Renal cortex interstitium (tissue), 15 donors: ENCODE measurements at places on chromosomes 5 and 9. TPM values are rescaled to one million over a fixed set of nuclear protein-coding genes. Genes with fewer than 3 reads are reported as not detected.

HRH2 gene
- polyA plus RNA-seq = 2.6 TPM

DNA sequence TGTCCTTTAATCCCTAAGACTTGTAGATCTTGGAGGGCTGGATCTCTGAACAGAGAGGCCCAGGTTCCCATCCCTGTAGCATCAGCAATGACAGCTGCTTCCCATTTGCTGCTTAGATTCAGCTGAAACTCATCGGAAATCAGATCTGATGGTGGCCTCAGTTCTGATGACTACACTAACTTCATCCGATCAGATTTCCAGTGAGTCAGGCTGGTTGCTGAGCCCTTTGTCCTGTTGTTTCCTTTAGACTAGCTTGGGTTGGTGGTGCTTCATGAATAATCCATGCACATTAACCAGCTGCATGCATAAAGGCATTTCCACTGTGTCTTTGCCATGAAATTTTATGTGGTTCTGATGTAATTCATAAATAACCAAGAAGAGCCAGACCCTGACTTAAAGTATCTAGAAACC lies 195.2 kb upstream of the TUT7 start:
- DNase-seq = no peak

DNA sequence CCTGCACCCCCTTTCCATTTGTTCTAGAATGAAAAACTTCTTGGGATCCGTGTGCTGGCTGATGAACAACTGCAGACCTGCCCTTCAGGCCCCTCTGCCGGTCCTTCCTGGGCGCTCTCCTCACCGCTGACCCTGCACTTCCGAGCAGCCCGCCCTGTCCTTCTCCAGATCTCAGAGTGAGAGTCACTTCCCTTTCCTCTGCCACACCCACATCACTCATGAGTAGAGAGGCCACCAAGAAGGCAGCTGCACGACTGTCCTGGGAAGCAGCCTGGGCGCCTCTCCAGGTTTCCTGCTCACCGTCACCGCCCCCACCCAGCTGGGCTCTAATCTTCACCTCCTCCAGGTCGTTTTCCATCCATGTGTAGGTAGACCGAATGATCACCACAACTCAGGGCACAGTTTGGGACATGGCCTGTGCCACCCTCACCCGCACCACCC lies 35.0 kb upstream of the NSMF start:
- no peak for DNase-seq

DNA sequence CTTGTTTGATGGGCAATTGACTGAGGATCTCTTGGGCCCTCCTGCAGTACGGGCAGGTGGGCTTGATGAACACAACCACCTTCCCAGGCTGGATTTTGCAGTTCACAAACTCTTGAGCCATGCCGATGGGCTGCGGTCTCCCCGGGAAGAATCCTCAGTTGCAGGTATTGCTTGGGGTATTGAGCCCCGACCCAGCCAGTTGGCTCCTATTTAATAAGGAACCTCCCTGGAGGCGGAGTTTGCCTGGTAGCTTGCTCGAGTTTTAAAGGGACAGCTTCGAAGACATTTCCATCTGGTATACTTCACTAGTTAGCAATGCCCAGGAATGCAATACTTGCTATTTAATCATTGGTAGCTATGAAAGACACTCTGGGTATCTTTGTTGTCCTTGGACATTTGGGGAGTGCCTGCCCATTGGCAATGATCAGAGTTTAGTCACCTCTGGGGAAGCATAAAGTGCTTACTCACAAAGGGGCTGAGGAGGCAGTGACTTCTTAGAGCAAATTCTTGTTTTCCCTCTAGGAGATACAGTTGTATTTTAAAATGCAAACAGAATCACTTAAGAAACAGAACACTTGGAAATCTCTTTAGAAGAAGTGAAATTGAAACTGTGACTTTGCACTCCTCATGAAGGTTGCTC lies at the start of gene GLRX:
GLRX (minus strand) TSS at position 185 of the 640 bp plus-strand sequence; CDS start at position 121, 64 bp downstream.
- DNase-seq = no peak

GRCh38 chr9:124419832-124420489 lies 4.7 kb upstream of the PSMB7 start:
- DNase-seq = no peak

DNA sequence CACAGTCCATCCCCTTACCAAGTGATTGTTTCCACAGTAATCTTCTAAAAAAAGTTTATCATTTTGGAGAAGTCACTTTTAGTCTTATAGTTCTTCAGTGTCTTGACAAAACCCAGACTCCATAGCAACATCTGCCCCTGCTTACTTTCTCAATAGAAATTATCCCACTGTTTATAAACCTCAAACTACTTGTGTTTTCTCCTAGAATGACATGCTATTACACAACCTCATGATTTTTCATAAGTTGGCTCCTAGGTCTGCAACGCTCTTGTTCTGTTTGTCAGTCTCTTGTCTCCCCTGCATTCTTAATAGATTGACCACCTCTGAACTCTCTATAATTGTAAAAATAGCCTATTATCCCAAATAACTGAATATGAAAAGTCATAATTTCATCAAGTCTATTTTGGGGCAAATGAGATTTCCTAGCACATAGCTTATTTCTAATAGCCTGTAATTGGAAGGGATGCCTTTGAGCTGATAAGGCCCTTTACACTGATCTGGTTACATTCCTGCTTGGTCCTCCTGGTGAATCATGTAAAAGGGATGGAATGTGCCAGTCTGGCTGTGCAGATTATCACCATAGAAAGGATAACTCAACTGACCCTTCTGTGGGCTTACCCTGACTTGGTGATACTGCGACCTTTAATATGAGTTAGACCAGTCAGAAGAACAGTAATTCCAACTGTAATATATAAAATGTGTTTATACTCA lies 69.6 kb downstream of the CHSY3 start:
- no peak for DNase-seq

DNA sequence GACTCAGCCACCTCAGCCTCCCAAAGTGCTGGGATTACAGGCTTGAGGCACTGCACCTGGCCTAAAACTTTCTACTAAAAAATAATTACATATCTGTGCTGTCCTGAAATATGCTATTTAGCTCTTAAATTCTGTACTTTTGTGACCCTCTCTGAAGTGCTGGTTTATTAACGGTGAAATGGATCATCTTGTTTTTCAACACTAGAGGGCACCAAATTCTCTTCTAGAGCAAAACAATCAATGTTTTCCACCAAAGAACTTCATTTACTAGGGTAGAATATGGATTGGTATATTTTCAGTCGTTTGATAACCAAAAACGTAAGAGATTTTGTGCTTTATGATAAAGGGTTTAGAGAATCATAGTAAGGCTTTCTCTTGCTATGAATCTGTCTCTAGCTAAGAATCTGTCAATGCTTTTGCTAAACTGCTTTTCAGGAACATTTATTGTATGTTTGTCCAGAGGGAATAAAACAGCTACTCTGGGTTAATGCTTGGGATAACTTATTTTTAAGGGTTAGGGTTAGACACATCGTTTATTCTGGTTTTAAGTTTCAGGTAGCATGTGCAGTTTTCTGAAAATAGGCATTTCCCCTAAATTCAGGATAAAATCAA lies 63.6 kb downstream of the RNF180 start:
- DNase-seq = peak; percentile 11

DNA sequence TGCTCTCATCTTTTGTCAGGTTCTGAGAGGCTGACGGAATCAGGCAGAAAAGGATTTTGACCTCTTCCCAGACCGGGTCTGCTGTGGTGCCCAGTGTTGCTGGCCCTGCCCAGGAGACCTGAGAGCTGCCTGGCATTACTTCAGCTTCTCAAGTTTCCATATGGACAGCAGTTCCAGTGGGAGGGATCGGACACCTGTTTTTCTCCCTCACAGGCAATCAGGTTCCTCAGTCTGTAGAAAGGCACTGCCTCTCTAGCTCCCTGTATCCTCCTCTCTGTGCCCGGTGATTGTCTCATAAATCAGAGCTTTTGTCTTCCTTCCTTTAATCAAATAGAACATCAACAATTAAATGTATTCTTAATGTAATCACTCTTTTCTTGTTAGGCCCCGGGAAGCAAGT lies 198.7 kb downstream of the SEMA6A start:
- no peak for DNase-seq

PLPP7 gene
- polyA plus RNA-seq = 2.6 TPM

AIF1L gene
- polyA plus RNA-seq = 395 TPM

DNA sequence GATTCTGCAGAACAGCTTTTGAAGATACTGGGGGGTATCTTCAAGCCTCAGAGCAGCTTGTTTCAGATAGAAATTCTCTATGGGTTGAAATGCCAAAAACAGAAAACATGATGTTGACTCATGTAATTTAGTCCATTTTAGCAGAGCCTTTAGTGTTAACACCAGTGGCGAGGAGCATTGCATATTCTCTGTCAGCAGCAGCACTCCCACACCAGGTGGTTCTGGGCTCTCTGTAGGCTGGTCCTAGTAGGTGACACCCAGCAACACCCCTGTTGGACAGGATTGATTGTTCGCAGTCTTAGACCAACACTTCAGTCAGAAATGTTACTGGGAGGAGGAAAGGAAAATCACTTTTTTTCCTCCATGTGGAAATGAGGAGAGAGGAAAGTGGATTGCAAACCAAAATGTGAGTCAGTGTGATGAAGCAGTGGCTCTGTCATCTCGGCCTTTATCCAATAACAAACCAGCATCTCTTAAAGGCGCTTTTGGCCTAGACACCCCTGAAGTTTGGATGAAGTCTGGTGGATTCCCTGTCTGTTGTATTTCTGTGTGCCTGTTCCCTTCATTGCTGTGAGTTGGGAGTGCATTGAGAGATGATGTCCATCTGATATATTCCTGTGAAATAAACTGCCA lies 16.8 kb downstream of the SLC46A2 start:
- no peak for DNase-seq

SHB gene
- polyA plus RNA-seq = 17.2 TPM

TERT gene
- 0.36 TPM for polyA plus RNA-seq

DNA sequence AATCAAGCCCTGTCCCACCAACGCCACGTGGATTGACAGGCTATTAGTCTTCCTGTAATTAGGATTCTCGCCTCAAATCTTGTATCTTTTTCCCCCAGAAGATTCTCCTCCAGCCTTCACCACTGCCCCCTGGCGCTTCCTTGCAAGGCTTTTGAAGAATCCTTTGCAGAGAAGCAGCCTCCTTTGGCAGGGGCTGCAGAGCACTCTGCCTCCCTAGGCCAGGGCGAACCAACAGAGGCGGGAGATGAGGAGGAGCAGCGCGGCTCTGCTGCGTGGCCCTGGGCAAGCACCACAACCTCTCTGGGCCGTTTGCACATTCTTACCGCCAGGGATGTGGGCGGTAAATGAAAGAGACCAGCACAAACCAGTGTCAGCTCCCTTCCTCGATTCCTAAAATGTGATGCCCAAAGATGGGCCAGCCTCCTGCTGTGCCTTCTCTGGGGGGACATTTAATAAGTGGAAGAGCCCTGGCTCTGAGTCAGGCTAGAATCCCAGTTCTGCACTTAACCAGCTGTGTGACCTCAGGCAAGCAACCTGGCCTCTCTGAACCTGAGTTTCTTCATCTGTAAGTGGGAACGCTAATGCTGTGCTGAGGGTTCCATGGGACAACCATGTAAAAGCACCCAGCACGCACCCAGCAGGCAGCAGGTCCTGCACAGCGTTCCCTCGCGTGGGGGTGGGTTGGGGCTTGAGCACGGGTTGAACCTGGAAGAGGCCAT lies 128.6 kb downstream of the KCNIP1 start:
- no peak for DNase-seq

SPATA31E1 gene
- polyA plus RNA-seq = not detected

TAF11L4 gene
- polyA plus RNA-seq = not detected

DNA sequence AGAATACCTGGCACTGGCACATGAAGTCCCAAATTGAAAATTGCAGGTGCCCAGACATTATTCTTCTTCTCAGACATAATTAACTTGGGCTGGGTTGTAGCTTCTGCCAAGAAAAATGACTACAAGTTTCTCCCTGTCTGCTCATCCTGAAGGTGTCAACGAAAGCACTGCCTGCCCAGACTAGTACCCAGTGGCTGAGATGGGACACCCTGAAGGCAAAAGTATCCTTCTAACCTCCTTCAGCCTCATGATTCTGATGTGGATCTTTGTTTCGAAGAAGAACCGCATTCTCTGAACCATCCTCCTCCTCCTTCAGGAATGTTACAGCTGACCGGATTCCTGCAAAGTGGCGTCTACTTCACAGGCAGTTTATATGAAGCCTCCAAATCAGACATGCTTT lies 161.1 kb upstream of the FST start:
- no peak for DNase-seq

DNA sequence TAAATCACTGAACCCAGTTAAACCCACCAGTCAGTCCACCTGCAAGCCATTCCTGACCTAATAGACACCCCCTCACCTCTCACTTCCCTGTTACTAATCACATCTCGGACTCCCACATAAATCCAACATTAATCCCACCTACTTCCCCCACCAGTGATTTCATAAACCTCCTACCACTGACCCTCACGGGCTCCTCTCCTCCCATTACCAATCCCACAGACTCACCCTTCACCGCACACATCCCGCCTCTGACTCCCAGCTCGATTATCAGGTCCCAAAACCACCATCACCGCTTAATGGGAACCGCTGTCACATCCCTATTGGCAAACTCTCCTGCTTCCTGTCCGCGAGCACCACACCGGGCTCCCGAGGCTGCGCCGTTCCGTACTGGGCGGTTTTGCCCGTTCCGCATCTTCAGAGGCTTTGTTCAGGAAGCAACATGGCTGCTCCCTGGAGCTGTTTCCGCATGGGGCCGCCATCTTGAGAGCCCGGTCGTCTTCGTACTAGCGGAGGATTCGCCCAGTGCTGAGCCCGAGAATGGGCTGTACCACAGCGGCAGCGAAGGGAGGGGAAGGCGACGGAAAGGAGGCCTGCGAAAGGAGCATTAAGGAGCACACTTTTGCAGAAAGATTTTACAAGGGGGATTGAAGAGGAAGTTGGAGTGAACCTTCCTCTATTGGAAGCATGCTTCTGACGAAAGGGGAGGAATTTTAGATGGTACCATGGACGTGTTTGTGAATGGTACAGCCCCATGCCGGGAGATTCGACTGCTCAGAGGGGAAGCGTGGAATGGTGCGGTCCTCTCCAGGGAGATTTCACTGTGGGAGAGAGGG lies at the start of gene ZNF300:
ZNF300 (minus strand) TSS at position 502 of the 833 bp plus-strand sequence. CDS start 1,825 bp downstream, outside the sequence.
- peak; percentile 91 for DNase-seq

GRCh38 chr9:120916588-120916987 lies 10.0 kb downstream of the TRAF1 start:
- DNase-seq = no peak

GRCh38 chr9:123175854-123176629 lies 92.3 kb downstream of the STRBP start:
- DNase-seq = no peak

- no peak for DNase-seq
These were observed 376.3 kb upstream of the CHD1 start for GRCh38 chr5:99305045-99305580.

GRCh38 chr9:1722404-1722803 lies 292.7 kb upstream of the SMARCA2 start:
- DNase-seq = no peak

- DNase-seq = no peak
These were observed 36.2 kb downstream of the KIF4B start for GRCh38 chr5:155049569-155050383.

PCDHGB7 gene
- 16.6 TPM for polyA plus RNA-seq

NTNG2 gene
- polyA plus RNA-seq = 0.32 TPM

PCDHA13 gene
- polyA plus RNA-seq = not detected

CARD6 gene
- 2.8 TPM for polyA plus RNA-seq

FYB1 gene
- 4.4 TPM for polyA plus RNA-seq

MOB3B gene
- polyA plus RNA-seq = 22.6 TPM

GRCh38 chr5:56328753-56329560 lies 95.8 kb upstream of the ANKRD55 start:
- DNase-seq = no peak
